ENCODE measurements at places on chromosomes 13 and 19. TPM values are rescaled to one million over a fixed set of nuclear protein-coding genes. Genes with fewer than 3 reads are reported as not detected.
A peak's percentile ranks its signal among the peaks of the same experiment; 100 is the strongest.

DNA sequence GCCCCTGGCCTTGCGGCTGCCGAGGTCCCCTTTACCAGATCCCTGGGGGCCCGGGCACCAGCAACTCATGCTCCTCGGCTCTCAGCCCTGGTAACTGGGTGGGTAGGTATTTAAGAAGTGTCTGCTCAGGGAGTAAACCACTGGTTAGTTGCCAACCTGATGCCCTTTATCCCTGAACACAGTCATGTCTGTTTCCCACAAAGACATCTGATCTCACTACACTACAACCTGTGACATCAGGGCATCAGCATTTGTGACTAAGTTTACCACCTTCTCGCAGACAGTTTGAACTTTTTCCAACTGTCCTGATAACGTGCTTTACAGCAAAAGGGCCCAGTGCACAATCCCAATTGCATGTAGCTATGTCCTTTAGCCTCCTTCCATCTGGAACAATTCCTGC lies 22.0 kb downstream of the GGACT start:
- no peak for DNase-seq

- no peak for DNase-seq
Observed at GRCh38 chr19:16830679-16831078, 1.5 kb downstream of the SIN3B start.

ERICH6B gene
- not detected for polyA plus RNA-seq

DNA sequence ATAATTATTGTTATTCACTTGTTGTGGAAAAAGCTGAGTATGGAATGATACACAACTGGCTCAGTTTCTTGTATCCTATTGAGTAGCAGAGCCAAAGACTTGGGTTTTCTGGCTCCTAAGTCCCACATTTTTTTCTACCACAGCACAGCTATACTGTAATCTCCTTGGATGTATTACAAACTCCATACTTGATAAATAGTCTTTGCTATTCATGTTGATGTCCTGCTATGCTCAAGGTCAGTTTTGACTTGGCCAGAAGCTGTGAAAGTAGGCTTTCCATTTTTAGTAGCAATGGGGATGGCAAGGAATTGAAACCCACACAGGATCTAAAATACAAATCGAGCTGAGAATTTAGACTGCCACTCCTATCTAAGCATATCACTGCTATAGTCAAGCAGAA lies 79.1 kb downstream of the B3GLCT start:
- no peak for DNase-seq

RAX2 gene
- polyA plus RNA-seq = not detected

GRCh38 chr13:92256211-92256610 lies 857.8 kb downstream of the GPC5 start:
- DNase-seq = no peak

FBL gene
- 1,141 TPM for polyA plus RNA-seq

- no peak for DNase-seq
Observed at GRCh38 chr19:31254180-31254551, 95.1 kb downstream of the TSHZ3 start.

- DNase-seq = no peak
Observed at GRCh38 chr13:68745502-68745901, 1362.1 kb upstream of the ATXN8OS start.

LMTK3 gene
- 5.6 TPM for polyA plus RNA-seq

TDRD3 gene
- polyA plus RNA-seq = 6.1 TPM

GRCh38 chr13:25771641-25772478 lies 280.0 kb downstream of the SHISA2 start:
- DNase-seq = no peak

DNA sequence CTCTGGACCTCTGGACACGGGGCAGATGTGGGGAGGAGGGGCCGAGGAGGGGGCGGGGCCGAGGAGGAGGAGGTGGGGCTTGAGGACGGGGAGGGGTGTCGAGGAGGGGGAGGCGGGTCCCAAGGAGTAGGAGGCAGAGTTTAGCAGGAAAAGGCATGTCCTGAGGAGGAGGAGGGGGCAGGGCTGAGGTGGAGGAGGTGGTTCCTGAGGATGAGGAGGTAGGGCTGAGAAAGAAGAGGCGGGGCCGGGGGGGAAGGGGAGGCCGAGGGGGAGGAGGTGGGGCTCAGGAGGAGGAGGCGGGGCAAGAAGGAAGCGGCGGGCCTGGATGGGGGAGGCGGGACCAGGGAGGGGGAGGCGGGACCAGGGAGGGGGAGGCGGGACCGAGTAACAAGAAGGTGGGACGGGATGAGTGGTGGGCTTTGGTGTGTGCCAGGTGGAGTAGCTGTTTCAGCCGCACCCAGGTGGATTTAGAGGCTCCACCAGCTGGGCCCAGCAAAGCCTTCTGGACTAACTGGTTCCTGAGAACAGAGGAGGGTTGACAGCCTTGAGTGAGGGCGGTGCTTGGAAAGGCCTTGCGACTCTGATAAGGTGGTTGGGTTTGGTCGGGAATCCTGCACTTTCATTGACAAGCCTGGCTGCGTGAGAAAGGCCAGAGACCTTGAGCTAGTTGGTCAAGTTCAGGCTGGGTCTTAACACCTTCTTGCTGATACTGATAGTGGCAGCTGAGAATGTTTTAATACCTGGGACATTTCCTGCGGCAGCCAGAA lies 7.7 kb downstream of the TECR start:
- DNase-seq = peak; percentile 90

GRCh38 chr13:66492479-66492878 lies 737.7 kb downstream of the PCDH9 start:
- no peak for DNase-seq

GRCh38 chr13:112510002-112510780 lies 77.8 kb downstream of the TUBGCP3 start:
- DNase-seq = peak; percentile 59

- DNase-seq = no peak
Observed at GRCh38 chr13:100128838-100129237, 39.9 kb downstream of the PCCA start.

DNA sequence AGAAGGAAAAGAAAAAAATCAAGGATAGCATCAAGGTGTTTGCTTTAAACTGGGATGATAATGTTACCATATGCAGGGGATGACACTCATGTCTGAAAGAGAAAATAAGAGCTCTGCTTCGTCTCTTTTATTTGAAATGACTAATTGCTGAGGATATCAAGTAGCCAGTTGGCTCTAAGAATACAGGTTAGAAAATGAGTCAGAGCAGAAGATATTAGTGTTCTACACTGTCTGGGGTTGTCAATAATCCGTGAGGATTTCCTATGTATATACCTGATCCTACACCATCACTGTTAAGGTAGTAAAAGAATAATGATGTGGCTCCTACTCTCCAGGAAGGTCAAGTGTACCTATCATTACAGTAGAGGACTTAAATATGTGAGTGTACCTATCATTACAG lies 562.5 kb downstream of the GPC6 start:
- DNase-seq = no peak

- peak; percentile 95 for DNase-seq
Observed at GRCh38 chr19:41321600-41322270, 11.8 kb downstream of the CCDC97 start.

HCN2 gene
- polyA plus RNA-seq = 23.2 TPM

DNA sequence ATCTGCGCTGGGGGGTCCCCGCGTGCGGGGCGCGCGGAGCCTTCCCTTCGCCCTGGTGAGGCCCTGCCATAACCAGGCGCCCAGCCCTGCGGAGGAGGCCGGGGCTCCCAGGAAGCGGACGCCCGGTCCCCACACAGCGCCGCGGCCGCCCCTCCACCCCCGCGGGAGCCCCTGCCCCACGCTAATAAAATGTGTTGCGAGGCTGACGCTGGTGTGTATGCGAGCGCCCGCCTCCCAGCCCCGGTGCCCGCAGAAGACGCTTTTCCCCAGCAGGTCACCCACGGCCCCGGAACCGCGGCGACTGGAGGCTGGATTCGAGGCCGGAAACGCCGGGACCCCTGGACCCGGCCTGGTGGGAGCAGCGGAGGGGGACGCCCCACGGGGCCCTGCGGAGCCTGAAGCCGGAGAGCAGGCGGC lies 12.1 kb upstream of the CDC34 start:
- DNase-seq = no peak

RPL36 gene
- polyA plus RNA-seq = 1,590 TPM

DNA sequence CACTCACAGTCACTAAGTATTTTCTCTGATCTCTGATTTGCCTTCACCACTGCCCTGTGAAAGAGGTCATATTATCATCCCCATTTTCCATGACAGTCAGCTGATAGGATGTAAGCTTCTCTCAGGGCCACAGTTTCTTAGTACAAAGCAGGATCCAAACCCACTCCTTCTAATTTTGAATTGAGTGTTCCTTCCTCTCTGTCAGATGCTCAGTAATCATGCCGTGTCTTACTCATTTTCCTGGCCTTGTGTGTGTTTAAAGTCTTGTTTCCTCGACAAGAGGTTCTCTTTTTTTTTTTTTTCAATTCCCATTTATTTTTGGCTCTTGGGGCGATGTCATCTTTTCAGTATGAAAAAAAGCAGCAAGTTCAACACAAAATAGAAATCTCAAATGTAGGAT lies 72.3 kb downstream of the NAA16 start:
- no peak for DNase-seq

SIN3B gene
- 21.3 TPM for polyA plus RNA-seq

DNA sequence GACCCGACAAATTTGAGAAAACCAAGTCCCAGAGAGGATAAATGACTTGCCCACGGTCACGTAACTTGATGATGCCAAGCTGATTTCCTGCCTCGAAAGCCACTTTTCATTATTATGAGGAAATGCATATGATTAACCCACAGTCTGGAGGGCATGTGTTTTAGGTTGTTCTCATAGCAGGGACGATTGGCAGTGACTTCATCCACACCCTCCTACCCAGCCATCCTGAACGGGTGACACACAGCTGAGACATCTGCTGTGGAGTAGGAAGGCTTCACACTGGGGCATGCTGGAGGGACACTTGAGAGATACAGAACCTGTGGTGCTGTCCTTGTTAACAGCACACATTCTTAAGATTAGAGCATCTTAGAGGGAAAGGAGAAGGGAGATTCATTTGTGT lies 65.4 kb upstream of the WDFY2 start:
- DNase-seq = no peak

DNA sequence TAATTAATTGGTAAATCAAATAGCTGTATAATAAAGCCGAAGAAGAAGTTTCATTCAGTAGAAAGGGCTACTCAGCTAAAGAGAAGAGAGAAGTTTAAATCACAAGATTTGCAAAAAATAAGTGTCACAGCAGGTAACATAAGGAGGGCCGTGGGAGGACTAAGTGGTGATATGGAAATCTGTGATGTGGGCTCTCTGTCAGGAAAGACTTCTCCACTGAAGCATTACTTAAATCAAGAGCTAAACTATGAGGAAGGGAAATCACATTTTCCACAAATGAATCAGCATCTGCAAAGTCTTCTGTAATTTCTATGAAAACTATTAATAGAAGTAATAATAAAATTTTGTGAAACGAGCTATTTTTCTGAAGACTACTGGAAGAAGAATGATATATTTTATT lies 153.8 kb downstream of the PCDH9 start:
- no peak for DNase-seq

Data from A549 (cell line).